ENCODE measurements at places on chromosomes 7 and 10. TPM values are rescaled to one million over a fixed set of nuclear protein-coding genes. Genes with fewer than 3 reads are reported as not detected.

Gene TMEM72
- total RNA-seq = not detected

Gene FAM221A
- 24.9 TPM for total RNA-seq

DNA sequence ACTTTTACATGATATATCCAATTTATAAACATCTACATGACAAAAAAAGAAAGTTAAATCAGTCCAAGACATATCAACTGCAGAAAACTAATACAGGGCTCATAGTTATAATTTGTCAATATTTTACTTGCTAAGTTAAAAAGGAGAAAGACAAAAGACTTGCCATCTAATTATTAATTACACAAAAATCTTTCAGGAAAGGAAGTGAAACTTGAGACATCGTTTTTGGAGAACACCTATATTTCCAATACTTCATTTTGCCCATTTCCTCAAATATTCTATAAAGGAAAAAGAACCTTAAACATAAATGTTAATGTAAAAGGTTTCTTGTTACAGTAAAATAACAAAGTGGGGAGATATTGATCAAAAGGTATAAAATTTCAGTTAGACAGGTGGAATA is 148.7 kb downstream of the CACNA2D1 start:
- DNase-seq = no peak

DNA sequence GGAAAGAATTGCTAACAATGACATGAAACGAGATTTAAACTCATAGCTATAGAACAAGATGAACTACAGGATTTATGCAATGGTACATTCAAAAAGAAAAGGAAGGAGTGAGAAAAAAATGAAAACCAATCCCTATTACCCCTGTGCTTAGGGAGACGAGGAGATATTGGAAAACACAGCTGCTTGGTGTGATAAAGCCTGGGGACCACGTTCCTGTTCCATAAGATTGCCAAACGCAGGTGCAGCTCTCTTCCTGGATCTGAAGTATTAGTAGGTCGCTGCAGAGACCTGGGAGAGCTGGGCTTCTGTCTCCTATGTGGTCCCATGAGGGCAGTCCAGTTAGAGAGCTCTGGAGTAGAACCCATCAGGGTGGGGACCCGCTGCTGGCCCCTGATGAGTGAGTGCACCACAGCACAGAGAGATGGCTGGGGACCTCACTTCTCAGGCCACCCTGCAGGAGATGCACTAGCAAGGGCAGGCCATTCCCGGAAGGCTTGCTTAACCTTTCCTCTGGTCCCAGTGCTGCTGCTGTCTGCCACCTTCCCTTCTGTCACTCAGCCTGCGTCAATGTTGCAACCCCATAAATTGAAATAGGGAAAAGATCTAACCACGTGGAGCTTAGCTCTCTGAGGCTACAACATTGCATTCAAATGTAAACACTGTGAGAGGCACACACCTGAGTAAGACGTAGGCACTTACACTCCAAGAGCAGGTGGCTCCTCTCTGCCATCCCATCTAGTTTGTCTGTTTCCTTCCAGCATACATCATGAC is 57.9 kb downstream of the MTPN start:
- DNase-seq = no peak

DNA sequence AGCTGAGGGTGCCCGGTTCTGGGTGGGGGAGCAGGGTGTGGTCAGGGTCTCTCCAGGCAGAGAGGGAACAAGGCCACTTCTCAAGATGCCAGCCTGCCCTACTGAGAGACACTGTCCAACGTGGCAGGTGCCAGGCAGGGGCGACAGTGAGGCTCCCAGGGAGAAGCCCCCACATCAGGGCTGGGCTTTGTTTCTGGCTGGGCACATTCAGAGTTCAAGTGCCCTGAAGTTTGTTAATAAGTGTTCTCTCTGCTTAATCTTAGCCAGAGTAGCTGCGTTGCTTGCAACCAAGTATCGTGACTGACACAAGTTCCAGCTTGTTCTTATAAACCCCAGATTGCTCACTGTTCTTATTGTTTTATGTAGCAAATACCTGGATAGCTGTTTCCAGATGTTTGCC is 21.8 kb downstream of the FOXL3 start:
- no peak for DNase-seq

All from WTC11 (cell line).